Cardiac atrium fibroblast (primary cell): ENCODE measurements at places on chromosomes 11 and 22. TPM values are rescaled to one million over a fixed set of nuclear protein-coding genes. Genes with fewer than 3 reads are reported as not detected.

SLC37A2 gene
- 0.16 and 0.18 TPM in 2 replicates for total RNA-seq

YPEL1 gene
- 0.81 and 2.9 TPM in 2 replicates for total RNA-seq

CTNND1 gene
- total RNA-seq, result 78.7 and 79.7 TPM in 2 replicates

MICALL1 gene
- 29.3 and 42.8 TPM in 2 replicates for total RNA-seq

BAD gene
- 81.2 and 101 TPM in 2 replicates for total RNA-seq
